Mammary epithelial cell (primary cell): ENCODE measurements at places on chromosomes 5 and 9. TPM values are rescaled to one million over a fixed set of nuclear protein-coding genes. Genes with fewer than 3 reads are reported as not detected.

Gene NDUFAF2
- total RNA-seq: 71.6 and 120 TPM in 2 replicates

Gene SLC46A2
- not detected in 2 replicates for total RNA-seq

Gene GABRA6
- total RNA-seq: not detected in 2 replicates

Gene ADGRD2
- 0.50 TPM for total RNA-seq

Gene PGM5
- 0.86 and 0.96 TPM in 2 replicates for total RNA-seq

Gene SLC45A2
- 0.31 TPM in 1 of 2 replicates, not detected in the other for total RNA-seq

Gene NRG2
- total RNA-seq: 0.48 and 3.9 TPM in 2 replicates
